ENCODE measurements at places on chromosomes 7 and 10. TPM values are rescaled to one million over a fixed set of nuclear protein-coding genes. Genes with fewer than 3 reads are reported as not detected.

DNA sequence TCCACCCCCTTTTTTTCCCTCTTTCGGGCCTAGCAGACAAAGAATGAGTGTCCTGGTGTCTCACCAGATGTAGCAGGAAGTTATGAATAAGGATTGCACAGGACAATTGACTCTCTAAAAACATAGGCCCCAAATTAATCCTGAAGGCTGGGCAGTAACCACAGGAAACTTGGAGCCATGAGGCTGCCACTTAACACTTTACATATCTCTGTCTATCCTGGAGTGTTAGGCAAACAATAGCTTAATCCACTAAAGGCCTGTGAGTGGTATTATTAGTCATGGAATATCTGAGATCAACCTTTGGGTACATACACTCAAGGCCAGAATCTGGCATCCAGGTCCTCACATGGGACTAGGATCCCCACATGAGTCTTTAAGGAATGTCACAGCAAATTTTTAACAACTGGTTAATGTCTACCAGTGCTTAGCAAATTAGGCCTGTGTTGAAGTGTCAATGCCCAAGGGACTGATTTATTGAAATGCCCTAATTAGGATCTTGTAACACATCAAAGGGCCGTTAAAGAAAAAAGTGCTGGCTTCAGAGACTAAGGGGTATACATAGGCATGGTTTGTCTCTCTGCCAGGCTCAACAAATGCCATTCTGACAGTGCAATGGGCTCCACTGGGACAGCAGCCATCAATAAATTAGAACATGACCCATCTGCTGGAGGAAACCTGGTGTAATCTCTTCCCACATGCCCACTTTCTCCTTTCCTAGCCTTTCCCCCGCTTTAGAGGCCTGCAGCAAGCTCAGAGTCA is 196.7 kb upstream of the TBX20 start:
- DNase-seq: no peak

GRCh38 chr10:110699859-110700468 is 55.8 kb downstream of the RBM20 start:
- no peak for DNase-seq

DNA sequence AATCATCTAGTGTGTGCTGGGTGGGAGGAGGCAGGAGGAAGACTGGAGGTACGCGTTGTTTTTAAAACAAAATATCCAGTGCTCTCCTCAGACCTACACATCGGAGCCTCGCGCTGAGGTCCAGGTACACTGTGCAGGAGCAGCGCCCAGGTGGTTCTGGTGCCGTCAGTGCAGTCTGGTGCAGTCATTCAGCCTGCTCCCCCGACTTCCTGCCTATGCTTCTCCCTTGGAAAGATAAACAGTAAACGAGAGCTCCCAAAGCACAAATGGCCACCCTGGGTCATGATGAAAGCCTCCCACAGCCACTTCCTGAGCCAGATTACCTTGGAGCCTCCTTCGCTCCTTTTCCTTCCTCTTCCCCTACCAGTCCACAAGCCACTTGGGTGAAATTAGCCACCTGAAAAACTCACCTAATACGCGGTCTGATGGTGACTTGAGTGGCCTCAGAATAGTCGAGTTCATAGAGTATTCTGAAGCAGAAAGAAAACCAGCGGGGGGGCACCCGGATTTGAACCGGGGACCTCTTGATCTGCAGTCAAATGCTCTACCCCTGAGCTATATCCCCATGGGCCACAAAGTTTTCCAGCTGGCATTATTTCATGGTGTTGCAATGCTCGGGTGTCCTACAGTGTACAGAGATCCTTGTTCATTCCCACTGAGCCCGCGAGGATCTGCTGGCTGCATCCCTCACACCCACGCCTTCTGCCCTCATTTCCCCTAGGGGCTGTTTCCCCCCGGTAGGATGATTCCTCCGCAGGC is 82.5 kb downstream of the ZNF467 start:
- DNase-seq: peak; percentile 23

- no peak for DNase-seq
Measured at GRCh38 chr10:70886921-70887665, 1.3 kb downstream of the PCBD1 start.

DNA sequence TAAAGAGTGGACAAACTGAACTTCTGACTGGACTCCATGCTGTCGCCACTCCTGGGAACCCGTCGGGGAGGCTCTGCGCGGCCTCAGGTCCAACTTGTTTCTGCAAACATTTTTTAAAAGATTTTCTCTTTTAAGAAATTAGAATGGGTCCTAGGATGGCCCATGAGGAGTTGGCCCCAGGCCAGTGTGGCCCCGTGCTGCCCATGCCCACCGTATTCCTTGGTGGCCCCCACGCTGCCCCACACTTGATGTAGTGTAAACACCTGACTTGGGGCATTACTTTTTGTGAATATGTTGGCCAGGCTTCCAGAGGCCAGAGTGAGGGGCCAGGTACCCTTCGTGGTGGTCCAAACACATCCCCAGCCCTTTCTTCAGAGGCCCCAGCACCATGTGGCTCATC is 19.3 kb downstream of the ZNF316 start:
- DNase-seq: no peak

- no peak for DNase-seq
Measured at GRCh38 chr7:78959477-78959876, 494.0 kb downstream of the MAGI2 start.

GRCh38 chr10:61063034-61063433 is 119.0 kb upstream of the RHOBTB1 start:
- no peak for DNase-seq

DNA sequence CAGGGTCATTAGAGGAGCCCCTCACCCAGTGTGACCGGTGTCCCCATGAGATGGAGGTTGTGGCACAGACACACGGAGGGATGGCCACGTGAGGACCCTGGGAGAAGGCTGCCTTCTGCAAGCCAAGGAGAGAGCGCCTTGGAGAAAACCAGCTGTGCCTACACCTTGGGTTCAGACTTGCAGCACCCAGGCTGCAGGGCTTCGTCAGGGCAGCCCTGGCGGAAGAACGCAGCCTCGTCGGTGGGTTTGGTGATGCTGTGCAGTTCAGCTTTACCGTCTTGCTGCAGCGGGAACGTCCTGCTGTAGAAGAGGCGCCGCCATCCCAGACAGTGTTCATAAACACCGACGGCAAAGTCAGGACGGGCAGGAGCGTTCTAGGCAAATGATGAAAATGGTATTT is 89.3 kb downstream of the MGMT start:
- no peak for DNase-seq

The ADCY1 gene
- 0.44 TPM for total RNA-seq

DNA sequence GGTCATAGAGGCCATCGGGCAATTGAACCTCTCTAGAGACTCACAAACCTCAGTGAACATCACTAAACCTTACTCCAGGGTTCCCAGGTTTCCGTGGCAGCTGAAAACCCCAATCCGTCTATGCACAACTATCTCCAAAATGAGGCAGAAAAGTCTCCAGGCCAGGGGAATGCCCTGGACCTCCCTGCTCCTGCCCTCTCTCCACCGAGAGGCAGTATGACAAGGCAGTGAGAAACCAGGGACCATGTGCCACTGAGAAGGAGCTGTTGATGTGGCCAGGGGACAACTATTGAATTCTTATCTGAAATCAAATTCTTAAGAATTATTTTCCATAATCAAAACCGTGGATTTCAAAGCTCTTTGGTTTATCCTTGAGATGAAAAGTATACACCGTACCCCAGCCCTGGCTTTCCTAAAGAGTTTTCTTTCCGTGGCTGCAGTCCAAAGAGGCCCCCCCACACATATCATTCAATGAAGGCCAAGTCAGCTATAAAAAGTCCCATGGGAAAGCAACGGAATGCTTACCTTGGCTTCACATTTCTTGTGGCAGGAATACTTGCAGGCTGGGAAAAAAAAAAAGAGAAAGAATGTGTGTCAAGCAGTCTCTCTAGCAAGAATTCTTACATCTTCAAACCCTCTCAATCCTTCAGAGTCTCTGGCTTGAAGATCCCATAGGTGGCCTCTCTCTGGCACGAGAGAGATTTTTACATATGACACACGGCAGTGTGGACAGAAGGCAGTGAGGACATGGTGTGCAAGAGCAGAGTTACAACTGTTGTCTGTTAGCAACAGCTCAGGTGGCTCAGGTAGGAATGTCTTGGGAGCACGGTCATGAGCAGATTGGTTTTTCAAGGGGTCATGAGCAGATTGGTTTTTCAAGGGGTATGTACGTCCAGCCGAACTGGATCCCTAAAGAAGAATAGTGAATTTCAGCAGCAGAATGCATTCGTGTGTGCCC is 75.2 kb downstream of the TNS3 start:
- DNase-seq: no peak

The CPA2 gene
- not detected for total RNA-seq

DNA sequence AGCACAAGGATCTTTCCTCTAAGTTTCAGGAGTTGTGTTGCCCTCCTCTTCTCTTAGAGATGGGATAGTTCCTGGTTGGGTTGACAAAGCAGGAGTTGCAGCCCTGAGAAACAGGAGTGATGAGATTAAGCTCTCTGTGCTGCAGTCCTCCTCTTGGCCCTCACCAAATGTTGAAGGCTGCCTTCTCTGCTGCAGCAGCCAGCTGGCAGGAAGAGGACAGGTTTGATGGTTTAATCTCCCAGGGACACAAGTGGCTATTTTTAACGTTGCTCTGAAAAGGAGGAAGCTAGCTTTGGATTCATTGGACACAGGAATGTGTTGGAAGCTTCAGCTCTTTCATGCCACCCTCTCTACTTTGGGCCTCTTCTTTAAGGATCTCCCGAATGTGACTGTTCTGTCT is 9.4 kb downstream of the STRIP2 start:
- DNase-seq: peak; percentile 26

- DNase-seq: no peak
Measured at GRCh38 chr10:6979371-6979770, 399.3 kb upstream of the PRKCQ start.

DNA sequence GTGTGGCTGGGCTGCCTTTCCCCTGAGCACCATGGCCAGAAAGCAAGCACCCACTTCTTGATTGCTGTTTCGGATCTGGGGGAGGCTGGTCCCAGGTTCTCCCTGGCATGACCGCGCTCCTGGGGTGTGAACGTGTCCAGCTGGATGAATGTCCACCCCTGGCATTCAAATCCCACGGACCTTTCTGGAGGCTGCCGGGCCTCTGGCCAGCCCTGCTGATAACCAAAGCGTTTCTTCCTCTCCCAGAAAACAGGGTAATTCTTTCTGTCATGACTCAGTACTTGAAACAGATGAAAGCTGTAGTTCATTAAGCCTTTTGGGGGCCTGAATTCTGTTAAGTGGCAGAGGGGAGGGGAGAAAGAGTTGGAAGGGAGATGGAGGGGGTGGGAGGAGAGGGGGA is 73.1 kb upstream of the SAMD8 start:
- DNase-seq: no peak

DNA sequence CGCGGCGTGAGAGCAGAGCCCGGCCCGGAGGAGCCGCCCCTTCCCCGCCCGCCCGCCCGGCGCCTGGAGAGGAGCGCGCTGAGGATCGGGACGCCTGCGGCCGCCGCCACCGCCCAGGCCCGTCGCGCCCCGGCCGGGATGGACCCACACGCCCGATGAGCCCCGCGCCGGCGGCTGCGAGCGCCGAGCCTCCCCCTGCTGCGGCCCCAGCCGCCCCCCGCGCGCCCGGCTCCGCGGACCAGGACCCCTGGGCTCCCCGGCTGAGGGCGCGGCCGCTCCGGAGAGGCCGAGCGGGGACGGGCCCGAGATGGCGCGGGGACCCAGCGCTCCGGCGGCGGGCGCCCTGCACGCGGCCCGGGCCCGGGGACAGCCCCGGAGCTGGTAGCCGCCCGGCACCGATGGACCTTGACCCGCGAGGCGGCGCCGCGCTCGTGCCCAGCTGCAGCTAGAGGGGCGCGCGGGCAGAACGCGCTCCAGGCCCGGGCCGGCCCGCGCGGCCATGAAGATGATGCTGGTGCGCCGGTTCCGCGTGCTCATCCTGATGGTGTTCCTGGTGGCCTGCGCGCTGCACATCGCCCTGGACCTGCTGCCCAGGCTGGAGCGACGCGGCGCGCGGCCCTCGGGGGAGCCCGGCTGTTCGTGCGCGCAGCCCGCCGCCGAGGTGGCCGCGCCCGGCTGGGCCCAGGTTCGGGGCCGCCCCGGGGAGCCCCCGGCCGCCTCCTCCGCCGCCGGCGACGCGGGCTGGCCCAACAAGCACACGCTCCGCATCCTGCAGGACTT is 520 bp downstream of the FAM20C start:
- DNase-seq: peak; percentile 44

GRCh38 chr10:125149680-125150047 is 10.7 kb downstream of the CTBP2 start:
- DNase-seq: no peak

The DKK1 gene
- total RNA-seq: 15.7 TPM

DNA sequence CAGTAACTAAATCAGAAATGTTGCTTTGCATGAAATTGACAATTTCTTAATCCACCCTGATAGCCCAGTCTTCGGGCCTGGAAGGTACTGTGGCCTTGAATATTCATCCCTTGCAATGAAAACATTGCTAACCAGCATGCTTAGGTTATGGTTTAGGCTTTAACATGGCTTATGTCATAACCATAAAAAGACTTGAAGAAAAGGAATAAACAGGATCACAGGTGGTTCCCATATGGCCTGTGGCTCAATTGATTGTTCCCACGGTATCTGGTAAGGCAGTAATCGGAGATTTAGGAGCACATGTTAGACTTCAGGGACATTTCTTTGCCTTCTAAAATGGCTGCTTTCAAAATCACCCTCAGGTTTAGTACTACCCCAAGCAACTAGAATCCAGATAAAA is 139.5 kb downstream of the ST7 start:
- DNase-seq: no peak

The GPR15LG gene
- total RNA-seq: not detected

The CYP26C1 gene
- total RNA-seq: 0.44 TPM

DNA sequence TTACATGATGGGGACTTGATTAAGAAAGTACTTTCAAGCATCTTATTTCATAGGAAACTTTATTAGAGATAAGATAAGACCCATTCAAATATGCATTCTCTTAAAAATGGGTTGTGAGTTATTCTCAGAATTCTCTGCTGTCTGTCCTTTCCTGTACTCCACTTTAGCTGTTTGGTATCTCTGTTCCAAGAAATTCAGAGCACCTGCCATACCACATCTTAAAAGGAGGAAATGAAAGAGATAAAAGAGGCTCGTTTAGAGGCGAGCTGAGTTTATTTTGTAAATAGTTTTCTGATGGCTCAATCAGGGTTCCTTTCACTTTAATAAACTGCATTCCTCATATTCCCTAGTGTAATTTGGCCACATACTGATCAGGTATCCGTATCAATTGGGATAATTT is 87.2 kb downstream of the MDFIC start:
- no peak for DNase-seq

DNA sequence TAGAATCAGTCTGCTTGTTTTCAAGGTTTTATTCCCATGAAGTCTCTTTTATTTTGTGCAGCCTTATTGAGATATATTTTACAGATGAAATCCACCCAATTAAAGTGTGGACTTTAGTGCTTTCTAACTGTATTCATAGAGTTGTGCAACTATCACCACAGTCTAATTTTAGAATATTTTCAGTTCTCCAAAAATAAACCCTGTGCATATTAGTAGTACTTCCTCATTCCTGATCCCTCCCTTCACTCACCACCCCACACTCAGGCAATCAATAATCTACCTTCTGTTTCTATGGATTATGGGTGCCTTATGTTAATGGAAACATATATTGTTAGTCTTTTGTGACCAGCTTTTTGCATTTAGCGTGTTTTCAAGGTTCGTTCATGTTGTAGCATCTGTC is 185.7 kb upstream of the TMEM72 start:
- no peak for DNase-seq

Measured in lung microvascular endothelial cell (primary cell).